ENCODE measurements at places on chromosomes 12 and 14.
A peak's percentile ranks its signal among the peaks of the same experiment; 100 is the strongest.

- DNase-seq: no peak
Measured at GRCh38 chr12:108241986-108242703, 97.0 kb downstream of the CMKLR1 start.

DNA sequence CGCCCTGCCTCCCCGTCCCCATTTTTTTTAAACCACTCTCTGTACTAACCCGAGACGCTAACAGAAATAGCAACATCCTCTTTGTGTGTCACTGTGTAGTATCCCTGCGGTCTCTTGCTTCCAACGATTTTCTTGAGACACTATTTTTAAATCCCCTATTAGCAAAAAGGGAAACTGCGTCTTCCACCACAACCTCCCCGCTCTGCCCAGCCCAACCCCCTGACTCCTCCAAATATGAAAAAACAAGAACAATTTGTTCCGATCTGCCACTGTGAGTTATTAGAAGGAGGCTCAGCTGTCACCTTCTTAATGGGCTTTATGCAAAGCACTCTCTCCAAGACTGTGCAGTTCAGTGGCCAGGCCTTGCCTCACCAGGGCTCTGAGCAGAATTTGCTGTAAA, 76.3 kb downstream of the MAP1LC3B2 start:
- DNase-seq: peak; percentile 92

GRCh38 chr14:21227981-21228380, 41.3 kb downstream of the HNRNPC start:
- no peak for DNase-seq

DNA sequence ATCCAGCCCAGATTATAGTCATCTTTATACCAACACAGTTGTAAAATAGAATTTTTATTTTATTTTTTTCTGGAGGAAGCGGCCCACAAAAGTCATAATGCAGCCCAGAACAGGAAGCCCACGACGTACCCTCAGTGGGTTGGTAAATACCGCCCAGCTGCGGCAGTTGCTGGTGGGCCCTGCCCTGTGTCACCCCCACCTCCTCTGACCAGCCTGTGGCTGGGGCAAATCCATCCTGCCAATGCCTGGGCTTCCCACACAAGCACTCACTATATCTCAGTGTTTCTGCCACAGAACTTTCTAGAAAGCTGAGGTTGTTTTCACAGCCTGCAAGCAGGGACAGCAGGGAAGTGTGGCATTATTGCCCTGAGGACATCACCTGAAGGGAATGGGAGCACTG, 171.4 kb upstream of the GSC start:
- DNase-seq: no peak

- DNase-seq: no peak
Measured at GRCh38 chr12:41510470-41510869, 322.4 kb downstream of the PDZRN4 start.

- no peak for DNase-seq
Measured at GRCh38 chr12:64911081-64911480, 86.6 kb downstream of the TBC1D30 start.

- DNase-seq: no peak
Measured at GRCh38 chr14:100823413-100824080, 2.4 kb upstream of the MEG3 start.

- no peak for DNase-seq
Measured at GRCh38 chr14:90599748-90600507, 203.1 kb downstream of the CALM1 start.

DNA sequence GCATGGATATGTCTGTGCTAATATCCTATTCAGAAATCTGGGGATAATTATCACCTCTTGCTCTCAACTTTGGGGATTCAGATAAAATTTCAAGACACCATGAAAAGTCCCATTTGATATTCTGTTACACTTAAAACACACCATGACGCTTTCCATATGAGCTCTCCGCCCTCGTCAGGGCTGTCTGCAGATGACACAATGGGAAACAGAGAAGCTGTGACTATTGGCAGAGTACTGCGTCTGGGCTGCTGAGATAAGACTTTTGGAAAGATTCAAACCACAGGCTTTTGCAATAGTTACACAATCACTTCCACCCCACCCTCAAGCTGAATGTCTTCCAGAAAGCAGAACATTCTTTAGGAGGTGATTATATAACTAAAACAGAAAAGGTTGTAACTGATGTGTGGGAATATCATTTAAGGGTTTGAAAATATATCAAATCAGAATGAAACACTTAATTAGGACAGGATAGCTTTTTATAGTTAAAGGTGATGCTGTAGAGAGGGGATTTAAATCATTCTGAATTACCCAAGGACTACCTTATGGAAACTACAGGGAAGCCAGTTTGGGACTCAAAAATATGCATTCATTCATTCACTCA, 75.3 kb upstream of the TMPO start:
- DNase-seq: peak; percentile 80

GRCh38 chr14:66174453-66174891, 311.7 kb upstream of the CCDC196 start:
- DNase-seq: no peak

All from GDM1 (cell line).